Breast epithelium (tissue), 4 donors: ENCODE measurements at places on chromosomes 2 and 18.

DNA sequence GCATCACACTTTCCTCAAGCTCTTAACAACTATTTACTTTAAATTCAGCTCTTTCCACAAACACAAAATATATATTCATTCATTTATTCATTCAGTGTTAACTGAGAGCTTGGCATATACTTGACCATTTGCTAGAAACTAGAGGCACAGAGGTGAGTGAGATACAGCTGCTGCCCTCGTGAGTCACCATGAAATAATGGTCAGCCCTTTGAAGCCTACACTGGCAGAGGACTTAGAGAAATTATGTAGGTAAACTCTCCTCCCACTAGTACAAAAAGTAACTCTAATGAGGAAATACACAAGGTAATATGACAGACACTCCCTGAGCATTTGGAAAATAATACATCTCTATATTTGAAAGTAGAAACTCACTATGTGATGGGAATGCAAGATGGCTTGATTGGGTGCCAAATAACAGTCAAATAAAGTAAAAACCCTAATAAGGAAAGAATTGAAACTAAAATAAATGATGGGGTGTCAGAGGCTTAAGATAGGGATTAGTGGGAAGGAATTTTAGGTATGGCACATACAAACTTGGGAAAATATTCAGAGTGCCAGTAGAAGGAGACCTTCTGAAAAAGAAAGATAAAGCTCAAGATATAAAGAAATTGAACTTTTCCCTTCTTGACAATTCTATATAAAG, 61.1 kb downstream of the ANTXR1 start:
- no peak for DNase-seq

DNA sequence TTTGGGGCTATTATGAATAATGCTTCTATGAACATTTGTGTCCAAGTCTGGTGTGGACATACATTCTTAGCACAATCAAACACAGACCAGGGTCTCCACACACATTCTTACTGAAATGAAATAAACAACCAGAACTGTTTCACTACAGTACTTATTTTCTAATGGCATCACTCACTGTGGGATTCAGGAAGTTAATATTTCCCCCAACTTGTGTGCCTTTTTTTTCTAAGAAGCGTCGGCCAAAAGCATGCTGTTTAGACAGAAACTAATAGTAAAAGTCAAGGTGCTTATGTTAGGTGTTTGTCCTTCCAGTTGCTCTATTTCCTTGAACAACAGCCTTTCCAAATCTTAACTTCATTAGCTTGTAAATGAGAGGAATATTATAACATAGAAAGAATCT, 117.6 kb downstream of the DOCK10 start:
- DNase-seq, result no peak

DNA sequence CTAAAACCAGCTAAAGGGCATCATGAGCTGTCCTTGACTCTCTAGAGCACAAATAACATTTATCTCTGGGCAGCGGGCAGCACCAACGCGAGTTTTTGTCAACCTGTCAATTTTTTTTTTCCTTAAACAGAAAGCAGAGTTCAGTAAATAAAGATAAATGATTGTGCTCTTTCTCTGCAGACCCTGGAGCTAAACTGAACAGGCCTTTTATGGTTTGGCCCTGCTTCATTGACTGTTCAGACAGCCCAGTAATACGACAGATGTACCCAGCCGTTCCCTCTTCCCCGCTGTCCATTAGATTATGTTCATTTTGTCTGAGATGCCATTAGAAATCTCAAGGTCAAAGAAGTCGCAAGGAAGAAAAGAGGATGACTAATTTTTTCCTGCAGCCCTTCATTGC, 280.5 kb upstream of the PIK3C3 start:
- DNase-seq, result no peak

- no peak for DNase-seq
These were observed 668 bp upstream of the ANKRD12 start for GRCh38 chr18:9135912-9136314.
